Inflammatory macrophage treated with lipopolysaccharide for 4 hours (primary cell): ENCODE measurements at places on chromosomes 3 and 15.

GRCh38 chr15:62269504-62269903 is 104.4 kb upstream of the C2CD4B start:
- no peak for DNase-seq

DNA sequence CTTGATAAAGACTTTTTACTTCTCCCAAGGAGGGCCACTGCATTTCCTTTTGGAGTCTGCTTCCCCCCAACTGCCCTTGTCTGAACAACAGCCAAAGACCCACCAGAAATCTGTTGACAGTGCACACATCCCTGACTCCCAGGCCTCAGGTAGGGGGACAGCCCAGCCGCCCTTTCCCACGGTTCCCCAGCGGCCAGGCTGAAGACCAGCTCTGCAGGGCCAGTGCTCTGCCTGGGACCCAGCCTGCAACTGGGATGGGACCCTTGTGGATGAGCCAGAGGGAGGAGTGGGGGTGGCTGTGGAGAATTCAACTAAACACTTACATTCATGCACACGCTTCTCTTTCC is 8.1 kb upstream of the PRR23E start:
- DNase-seq: no peak

DNA sequence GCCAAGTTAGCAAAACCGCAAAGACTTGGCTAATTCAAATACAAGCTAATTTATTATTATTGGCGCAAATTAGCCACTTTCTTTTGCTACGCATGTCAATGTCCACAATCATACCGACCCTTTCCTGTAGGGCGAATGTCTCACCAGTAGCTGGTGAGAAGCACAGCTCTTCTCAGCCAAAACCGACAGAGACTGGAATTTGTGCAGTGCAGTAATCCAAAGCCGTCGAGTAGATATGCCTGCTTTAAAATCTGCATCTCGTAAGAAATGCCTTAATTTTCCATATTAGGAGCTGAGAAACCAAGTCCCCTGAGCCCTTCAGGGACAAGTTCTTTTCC is 614 bp upstream of the MINDY2 start:
- peak; percentile 43 for DNase-seq

DNA sequence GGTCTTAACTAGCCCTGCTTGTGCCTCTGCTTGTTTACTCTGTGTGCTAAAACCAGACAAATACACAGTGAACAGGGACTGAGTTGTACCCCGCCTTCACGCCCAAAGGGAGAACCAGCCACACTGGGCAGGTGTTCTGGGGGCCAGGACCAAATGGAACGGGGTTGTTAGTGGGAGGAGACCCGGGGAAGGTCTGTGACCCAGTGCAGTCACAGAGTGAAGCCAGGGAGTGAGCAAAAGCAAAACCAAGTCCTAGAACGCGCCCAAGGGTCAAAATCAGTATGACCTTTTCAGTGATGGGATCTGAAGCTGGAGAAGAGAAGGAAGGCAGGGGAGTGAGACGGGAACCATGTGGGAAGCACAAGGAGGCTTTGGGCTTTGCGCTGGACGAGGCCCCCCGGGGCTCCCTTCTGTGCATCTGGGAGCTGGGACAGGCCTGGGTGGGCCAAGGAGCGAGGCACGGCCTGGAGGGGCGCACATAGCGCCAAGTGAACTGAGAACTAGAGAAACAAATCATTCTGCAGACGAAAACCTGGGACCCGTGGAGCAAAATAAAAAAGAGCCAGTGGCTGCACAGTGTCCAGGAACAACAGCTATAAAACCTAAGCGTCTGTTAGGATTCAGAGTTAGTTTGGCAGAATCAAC is 78.3 kb upstream of the ALDH1A3 start:
- no peak for DNase-seq

GRCh38 chr3:186871403-186871924 is 29.0 kb downstream of the ADIPOQ start:
- DNase-seq: peak; percentile 45

DNA sequence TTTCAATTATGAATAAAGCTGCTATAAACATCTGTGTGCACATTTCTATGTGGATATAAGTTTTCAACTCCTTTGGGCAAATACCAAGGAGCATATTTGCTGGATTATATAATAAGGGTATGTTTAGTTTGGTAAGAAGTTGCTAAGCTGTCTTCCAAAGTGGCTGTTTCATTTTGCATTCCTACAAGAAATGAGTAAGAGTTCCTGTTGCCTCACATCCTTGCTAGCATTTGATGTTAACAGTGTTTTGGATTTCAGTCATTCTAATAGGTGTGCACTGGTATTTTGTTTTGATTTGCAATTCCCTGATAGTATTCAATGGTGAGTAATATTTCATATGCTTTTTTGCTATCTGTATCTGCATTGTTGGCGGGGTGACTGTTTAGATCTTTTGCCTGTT is 120.7 kb upstream of the MDFIC2 start:
- DNase-seq: no peak

DNA sequence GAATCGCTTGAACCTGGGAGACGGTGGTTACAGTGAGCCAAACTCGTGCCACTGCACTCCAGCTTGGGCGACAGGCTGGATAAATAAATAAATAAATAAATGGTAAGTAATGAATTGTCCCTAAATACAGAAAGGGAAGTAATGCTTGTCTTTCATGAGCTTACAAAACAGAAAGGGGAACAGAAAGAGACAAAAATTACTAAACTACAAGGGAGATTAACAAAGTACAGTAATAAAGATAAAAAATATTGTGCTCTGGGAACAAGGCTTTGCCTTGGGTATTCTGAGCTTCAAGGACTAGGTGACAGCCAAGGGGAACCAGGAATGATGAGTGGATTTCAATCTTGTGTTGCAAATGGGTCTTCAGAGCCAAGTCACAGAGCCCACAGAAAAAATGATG is 9.2 kb upstream of the HLTF start:
- DNase-seq: peak; percentile 83

DNA sequence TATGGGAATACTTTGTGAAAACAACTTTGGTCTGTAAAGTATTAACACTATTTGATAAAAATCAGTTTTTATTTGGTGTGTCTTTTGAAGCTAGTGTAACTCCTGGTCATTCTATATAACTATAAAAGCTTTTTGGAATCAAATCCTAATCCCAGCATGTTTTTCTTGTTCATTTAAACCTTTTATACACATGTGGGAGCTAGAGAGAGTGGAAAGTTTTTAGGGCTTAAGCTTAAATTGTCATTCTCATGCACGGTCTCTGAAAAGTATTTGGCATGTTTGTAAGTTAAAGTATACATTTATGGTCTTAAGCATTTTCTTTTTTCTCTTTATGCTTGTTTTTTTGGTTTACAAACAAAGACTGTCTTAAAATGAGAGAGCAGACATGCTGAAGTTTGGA is 83.4 kb upstream of the RARB start:
- DNase-seq: no peak

GRCh38 chr15:52735231-52736089 is 54.7 kb downstream of the ONECUT1 start:
- peak; percentile 74 for DNase-seq

- DNase-seq: no peak
Measured at GRCh38 chr3:53658613-53659193, 164.3 kb downstream of the CACNA1D start.

- no peak for DNase-seq
Measured at GRCh38 chr3:42750834-42751233, 22.2 kb downstream of the CCDC13 start.

- no peak for DNase-seq
Measured at GRCh38 chr3:187870360-187871203, 125.3 kb upstream of the BCL6 start.

GRCh38 chr3:171967137-171967783 is 72.1 kb upstream of the FNDC3B start:
- DNase-seq: peak; percentile 96

GRCh38 chr3:138297059-138297607 is 32.5 kb downstream of the NME9 start:
- no peak for DNase-seq

DNA sequence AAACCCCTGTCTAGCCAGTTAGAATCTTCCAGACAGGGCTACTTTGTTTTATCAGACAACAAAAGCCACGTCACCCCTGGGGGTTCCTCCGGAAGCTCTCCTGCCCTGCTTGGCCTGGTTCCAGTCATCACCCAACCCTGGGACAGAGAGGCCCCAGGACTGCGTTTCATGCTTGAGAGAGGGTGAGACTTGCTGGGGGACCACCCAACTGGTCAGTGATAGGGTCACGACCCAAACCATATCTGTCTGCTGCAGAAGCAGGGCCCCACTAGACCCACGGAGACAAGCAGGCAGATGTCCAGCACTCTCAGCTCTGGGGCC is 1.2 kb downstream of the NT5DC2 start:
- DNase-seq: peak; percentile 11

DNA sequence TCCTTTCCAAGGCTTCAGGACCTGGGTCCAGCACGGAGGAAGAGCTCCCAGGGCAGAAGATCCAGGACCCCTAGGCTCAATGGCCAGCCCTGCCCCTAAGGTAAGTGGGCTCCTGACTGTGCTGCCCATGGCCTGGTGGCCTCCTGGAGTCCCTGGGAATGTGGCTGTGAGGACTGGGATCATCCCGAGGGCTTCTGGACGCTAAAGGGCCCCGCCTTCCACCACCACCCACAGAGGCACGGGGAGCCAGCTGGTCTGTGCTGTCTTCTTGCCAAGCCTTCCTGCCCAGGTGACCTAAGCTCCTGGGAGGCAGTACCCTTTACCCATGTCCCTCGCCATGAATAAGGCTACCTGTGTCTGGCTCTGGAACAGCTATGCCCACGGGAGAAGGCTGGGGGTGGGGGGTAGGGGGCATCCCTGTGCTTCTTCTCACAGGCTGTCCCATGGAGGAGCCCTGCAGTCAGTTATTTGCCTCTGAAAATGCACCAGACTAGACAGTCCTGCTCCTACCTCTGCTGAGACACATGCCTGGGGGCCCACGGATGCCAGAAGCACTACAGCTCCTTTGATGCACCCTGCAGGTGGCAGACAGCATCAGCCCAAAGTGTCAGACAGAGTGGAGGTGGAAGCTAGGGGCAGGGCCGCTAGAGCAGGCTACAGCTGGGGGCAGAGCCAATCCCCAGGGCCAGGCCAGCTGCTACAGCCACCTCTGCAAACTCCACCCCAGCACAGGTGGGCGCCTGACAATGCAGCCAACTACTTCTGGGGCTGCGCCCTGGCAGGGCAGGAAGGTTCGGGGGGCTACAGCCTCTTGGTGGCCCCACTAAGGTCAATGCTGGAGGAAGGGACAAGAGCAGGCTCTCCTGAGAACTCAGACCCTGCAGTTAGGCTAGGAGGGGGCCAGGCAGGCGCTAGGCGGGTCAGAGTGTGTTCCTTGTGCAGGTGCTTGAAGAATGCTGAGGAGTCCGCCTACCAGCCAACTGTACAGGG is 90.9 kb downstream of the SEC22A start:
- no peak for DNase-seq

DNA sequence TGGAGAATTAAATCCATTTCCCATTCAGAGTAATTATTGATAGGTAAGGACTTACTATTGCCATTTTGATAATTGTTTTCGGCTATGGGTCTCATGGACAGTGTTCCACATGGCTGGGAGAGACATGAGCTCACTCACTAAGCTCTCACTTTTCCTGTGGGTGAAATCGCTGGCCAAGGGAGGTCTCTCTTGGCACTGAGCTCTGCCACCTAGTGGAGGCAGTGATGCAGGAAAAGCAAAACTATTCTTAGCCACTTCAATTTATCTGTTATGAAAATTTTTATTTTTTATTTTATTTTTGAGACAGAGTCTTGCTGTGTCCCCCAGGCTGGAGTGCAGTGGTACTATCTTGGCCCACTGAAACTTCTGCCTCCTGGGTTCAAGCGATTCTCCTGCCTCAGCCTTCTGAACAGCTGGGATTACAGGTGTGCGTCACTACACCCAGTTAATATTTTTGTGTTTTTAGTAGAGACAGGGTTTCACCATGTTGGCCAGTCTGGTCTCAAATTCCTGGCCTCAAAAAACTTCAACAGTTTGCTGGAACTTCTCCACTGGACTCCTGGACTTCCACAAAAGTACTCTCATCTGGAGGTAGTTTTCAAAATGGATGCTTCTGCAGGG is 4.7 kb upstream of the RNF13 start:
- peak; percentile 84 for DNase-seq

- DNase-seq: no peak
Measured at GRCh38 chr15:96328181-96328876, 2.2 kb upstream of the NR2F2 start.

- DNase-seq: no peak
Measured at GRCh38 chr3:112228786-112229185, 65.2 kb downstream of the SLC9C1 start.

DNA sequence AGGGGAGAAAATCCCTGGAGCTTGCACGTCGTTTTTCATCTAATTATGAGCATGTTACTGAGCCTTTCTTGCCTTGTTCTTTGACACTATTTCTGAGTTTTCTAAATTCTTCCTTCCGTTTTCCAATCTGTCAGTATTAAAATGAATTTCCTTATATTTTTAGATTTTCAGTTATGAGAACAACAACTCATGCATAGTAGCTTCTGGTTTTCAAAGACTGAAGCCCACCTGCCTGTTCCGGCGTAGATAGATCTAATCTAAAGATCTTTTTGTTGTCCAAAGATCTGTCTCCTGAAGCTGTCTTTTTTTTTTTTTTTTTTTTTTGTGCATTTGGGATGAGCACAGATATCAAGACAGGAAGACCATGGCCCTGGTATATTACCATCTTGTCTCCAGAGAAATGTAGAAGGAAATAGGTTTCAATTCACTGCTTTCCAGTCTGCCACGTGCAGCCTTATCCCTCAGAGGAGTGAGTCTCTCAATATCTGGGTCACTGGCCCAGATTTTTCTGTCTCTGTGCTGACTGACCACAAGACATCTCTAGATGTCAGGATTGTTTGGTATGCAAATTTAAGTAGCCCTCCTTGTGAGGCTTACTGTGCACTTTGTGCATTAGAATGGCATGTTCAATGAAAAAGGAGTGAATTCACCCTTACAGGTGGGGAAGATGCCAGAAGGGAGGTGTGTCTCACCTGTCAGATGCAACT is 222.3 kb upstream of the TMC3 start:
- no peak for DNase-seq

DNA sequence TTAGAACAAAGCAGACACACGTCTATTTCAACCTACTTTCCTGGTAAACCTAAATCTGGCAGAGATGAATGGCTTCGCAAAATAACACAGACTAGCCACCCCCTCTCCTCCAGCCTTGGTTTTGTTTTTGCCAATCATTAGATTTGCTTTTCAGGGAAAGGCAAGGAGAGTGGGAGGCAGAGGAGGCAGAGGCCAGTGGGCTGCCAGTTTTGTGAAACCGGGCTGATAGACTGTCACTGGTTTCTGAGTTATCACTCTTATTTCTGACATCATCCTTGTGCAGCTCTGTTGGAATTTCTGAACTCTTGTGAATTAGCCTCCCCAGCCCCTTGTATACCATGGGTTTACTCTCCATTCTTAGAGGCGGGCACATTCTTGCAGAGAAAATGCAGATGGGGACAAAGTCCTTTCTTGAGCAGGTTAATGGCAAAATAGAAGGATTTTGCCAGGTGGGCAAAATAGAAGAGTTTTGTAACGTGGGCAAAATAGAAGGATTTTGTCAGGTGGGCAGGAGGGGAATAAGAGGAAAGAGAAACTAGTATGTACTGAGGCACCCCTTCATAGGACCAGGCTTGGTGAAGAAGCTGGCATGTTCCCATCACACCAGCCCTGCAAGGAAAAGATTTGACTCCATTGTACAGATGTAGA is 3.2 kb upstream of the FEM1B start:
- DNase-seq: peak; percentile 86

- DNase-seq: no peak
Measured at GRCh38 chr15:85793641-85794597, 806 bp downstream of the KLHL25 start.
